Neural progenitor cell (in vitro differentiated cells): ENCODE measurements at places on chromosomes 3 and 15. TPM values are rescaled to one million over a fixed set of nuclear protein-coding genes. Genes with fewer than 3 reads are reported as not detected.

The SLC6A1 gene
- 0.52 and 0.77 TPM in 2 replicates for total RNA-seq

The TMEM43 gene
- 19.7 and 22.0 TPM in 2 replicates for total RNA-seq

The UROC1 gene
- not detected in 2 replicates for total RNA-seq

The FRG2C gene
- not detected in 2 replicates for total RNA-seq

The USP3 gene
- 48.8 and 64.2 TPM in 2 replicates for total RNA-seq

DNA sequence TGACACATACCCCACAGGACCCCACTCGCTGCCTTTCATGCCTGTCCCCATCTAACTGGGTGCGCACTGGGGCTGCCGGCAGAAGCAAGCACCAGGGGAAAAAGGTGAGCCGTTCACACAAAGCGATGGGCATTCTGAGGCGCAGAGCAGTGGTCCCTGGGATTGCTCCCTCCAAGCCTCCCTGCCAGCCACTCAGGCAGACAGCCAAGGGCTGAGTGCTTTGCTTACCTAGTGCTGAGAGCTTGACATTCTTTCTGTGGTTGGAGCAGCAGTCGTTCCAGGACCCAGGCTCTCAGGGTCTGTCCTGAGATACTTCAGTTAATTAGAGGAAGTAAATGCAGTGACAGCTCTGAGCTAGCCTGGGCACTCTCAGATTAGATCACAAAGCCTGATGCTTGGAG is 5.7 kb downstream of the ESYT3 start:
- no peak for DNase-seq

GRCh38 chr3:80241791-80242190 is 474.0 kb upstream of the ROBO1 start:
- DNase-seq, result no peak

- peak; percentile 57 for DNase-seq
These were observed 9.9 kb upstream of the RPL29 start for GRCh38 chr3:52005571-52005986.

GRCh38 chr15:35308802-35309201 is 223.7 kb upstream of the NANOGP8 start:
- no peak for DNase-seq

- no peak for DNase-seq
These were observed 94.0 kb downstream of the SOX2 start for GRCh38 chr3:181805703-181806102.

GRCh38 chr15:99423186-99424130 is 142.3 kb upstream of the MEF2A start:
- DNase-seq, result no peak

DNA sequence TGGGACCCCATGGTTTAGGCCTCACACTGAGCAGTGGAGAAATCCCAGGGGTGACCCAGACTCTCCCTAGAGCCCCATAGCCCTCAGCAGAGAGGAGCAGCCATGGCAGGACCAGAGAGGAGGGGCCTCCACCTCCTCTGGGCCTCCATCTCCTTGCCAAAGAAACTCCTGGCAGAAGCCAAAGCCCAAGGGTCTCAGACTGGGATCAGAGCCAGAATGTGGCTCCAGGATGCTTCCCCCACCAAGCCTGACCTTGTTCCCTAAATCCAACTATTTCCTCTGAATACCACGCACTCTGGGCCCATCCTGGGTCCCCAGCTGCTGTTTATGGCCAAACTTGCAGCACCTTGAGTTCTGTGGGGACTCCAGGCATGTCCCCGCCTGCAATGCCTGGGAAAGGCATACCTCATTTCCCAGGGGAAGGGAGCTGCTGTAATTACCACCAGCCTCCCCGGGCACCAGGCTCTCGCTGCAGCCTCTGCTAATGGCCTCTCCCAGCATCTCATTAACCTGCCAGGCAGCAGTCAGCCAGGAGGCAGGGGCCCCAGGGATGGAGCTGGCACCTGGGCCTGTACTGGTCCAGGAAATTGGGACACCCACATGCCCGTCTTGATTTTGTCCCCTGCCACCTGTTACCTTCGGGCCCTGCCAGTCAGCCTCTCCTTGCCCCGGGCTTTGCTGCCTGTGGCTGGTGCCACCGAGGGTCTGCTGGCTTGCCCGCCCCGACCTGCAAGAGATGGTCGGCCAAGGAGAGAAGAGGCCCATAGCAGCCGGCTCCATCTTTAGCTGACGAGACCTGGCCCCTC is 4.6 kb downstream of the CCDC9B start:
- no peak for DNase-seq

- peak; percentile 75 for DNase-seq
These were observed 7.6 kb downstream of the ULK3 start for GRCh38 chr15:74835312-74835823.
